CD4-positive, alpha-beta T cell (primary cell): ENCODE measurements at places on chromosomes 2 and 18.

- peaks cover 5% of the 10 kb centered on the region for H3K36me3 ChIP-seq
- DNase-seq = no peak
- H3K4me1 ChIP-seq = peaks cover 75% of the 10 kb centered on the region
- H3K4me3 ChIP-seq = no peak overlapping the region
These were observed 205 bp downstream of the TET3 start for GRCh38 chr2:73984922-73985307.

DNA sequence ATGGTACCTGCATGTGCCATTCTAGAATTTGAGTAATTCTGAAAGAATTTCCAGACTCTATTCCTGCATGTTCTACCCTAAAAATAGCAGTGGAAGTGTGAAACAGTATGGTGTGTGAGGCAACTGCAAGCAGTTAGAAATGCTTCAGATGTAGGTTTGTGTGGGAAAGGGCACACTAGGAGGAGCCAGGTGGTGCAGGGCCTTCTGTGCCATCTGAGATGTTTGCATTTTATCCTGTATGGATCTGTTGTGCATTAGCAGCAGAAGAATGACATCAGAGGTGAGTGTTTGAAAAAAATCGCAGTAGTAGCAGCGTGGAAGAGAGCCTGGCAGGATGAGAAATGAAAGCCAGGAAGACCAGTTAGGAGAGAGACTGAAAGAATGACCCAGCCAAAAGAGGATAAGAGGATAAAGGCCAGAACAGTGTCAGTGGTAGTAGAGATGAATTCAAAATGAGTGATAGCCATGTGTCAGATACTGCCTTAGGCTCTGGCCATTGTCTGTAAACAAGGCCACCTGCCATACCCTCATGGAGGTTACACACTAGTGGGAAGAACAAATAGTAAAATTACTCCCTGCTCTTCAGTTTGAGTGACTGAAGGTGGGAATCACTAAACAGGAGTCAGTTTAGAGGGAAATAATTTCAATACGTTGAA, 142.2 kb downstream of the PKP4 start:
- H3K4me3 ChIP-seq = no peak overlapping the region
- no peaks in the 10 kb centered on the region for H3K27me3 ChIP-seq
- no peak for DNase-seq
- H3K27ac ChIP-seq = no peak overlapping the region

- no peaks in the 10 kb centered on the region for H3K27me3 ChIP-seq
- H3K4me3 ChIP-seq = no peak overlapping the region
- H3K36me3 ChIP-seq = no peaks in the 10 kb centered on the region
- no peaks in the 10 kb centered on the region for H3K4me1 ChIP-seq
These were observed 759.4 kb downstream of the ADCYAP1 start for GRCh38 chr18:1663879-1664705.

DNA sequence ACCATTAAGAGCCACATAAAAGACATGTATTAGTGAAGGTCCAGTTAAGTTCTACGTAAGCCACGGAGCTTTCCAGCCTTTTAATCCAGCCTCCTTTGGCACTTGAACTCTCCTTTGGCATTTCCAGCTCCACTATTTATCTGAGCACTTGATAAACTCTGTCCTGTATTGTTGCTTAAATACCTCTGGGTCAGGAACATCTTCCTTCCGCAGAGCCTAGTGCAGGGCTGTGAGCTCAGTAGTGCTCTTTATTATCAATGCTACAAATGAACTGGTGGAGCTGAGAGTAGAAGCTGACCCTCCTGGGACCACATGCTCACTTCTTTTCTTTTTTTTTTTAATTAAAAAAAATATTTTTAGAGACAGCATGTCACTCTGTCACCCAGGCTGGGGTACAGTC, 4.9 kb downstream of the STPG4 start:
- no peak overlapping the region for H3K27ac ChIP-seq
- DNase-seq = no peak
- H3K4me3 ChIP-seq = no peak overlapping the region
- no peaks in the 10 kb centered on the region for H3K4me1 ChIP-seq

DNA sequence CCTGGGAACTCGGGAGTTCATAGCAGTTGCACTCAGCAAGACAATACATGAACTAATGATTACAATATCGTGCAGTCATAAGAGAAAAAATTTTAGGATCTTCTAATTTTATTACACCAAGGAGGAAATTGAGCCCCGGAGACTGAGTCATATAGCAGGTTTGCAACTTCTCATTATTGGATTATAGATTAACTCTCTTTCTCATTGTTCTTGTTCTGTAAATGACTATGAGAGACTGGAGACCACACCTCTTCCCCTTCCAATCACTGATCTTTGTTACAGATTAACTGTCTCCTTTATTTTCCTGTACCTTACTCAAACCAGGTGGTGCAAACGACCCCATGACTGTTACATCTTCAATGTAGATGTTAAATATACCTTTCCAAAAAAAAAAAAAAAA, 435.8 kb upstream of the DDX18 start:
- H3K36me3 ChIP-seq = no peaks in the 10 kb centered on the region
- H3K4me3 ChIP-seq = no peak overlapping the region
- no peaks in the 10 kb centered on the region for H3K27me3 ChIP-seq
- H3K4me1 ChIP-seq = no peaks in the 10 kb centered on the region
- no peak overlapping the region for H3K27ac ChIP-seq

- H3K4me3 ChIP-seq = no peak overlapping the region
- no peak overlapping the region for H3K27ac ChIP-seq
- H3K4me1 ChIP-seq = no peaks in the 10 kb centered on the region
- H3K27me3 ChIP-seq = no peaks in the 10 kb centered on the region
- DNase-seq = no peak
- H3K36me3 ChIP-seq = no peaks in the 10 kb centered on the region
These were observed 62.0 kb downstream of the GLI2 start for GRCh38 chr2:120797421-120798221.

GRCh38 chr2:180618570-180618969, 361.8 kb upstream of the UBE2E3 start:
- H3K4me1 ChIP-seq = no peaks in the 10 kb centered on the region
- no peak overlapping the region for H3K4me3 ChIP-seq
- no peaks in the 10 kb centered on the region for H3K27me3 ChIP-seq
- no peaks in the 10 kb centered on the region for H3K36me3 ChIP-seq

- no peaks in the 10 kb centered on the region for H3K36me3 ChIP-seq
- H3K4me3 ChIP-seq = no peak overlapping the region
These were observed 164.3 kb downstream of the RPIA start for GRCh38 chr2:88855620-88856408.
